ENCODE measurements at places on chromosomes 7 and 10.

DNA sequence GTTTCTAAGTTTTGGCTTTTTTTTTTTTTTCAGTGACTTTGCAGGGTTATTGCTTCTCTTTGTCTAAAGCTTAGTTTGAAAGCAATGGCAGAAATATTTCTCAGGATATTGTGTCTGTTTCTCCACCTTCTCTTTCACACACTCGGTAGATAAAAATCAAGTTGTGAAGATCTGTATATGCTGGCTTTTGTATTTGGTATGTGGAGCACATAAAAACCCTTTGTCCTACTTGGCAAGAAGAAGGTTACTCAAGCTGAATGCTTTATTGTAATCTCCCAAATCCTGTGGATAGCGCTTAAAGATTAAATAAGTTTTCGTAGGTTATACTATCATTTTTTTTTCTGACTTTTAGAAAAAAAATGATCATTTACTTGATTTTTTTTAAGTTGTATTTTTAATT is 172.4 kb downstream of the CDCA7L start:
- no peak for DNase-seq

DNA sequence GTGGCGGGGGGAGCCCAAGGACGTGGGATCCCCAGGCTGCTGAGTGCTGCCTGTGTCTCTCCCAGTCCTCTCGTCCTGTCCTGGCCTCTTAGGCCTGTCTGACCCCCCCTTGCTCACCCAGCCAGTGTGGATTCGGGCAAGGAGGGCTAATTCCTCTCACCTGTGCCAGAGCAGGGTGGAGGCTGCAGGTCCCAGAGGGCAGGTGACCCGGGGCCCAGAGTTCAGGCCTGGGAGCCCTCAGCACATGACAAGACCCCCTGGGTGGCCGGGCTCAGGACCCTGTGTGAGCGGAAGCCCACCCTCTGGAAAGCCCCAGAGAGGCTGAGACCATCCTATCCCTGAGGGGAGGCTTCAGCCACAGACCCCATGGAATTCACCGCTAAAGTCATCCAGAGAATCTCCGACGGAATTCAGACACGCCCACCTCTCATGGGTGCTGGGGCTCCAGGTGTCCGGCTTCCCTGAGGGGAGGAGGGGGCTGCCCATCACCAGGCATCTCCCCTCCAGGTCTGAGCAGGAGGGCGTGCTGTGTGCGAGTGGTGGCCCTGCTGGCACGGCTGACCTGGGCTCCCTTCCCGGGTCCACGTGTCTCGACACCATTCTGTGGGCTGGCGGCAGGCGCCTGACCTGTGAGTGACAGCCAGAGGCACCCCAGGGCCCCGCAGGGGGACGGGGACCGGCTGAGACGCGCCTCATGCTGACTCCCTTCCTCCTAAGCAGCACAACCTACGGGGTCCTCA is 5.0 kb downstream of the KNDC1 start:
- no peak for DNase-seq

GRCh38 chr7:83807774-83808173 is 158.8 kb upstream of the SEMA3E start:
- no peak for DNase-seq

- no peak for DNase-seq
Measured at GRCh38 chr10:130492266-130492934, 356.2 kb downstream of the GLRX3 start.

DNA sequence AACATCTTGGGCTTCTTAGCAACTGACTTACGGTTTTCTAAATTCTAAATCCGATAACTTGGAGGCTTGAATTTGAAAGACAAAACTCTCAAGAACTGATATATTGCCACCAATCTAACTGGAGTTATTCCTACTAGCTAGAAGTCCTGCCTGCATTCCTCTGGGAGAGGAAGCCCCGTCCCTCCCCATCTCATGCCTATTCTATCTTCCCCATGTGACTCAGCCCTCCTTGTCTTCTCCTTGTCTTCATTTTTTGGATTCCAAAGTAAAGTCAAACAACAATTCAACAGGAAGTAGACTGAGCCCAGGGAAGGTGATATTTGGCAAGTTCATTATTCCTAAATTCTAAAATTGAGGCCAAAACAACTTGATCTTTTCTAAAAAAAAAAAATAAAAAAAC is 587.7 kb downstream of the KCNMA1 start:
- no peak for DNase-seq
